ENCODE measurements at places on chromosomes 7 and 10. TPM values are rescaled to one million over a fixed set of nuclear protein-coding genes. Genes with fewer than 3 reads are reported as not detected.
A peak's percentile ranks its signal among the peaks of the same experiment; 100 is the strongest.

NUP42 gene
- total RNA-seq, result 16.3 TPM

ITGB8 gene
- total RNA-seq, result 3.9 TPM

IQUB gene
- total RNA-seq, result not detected

OPN1SW gene
- total RNA-seq, result not detected

C7orf33 gene
- total RNA-seq, result not detected

NUDT13 gene
- 2.4 TPM for total RNA-seq

TSPAN33 gene
- 8.1 TPM for total RNA-seq

SPAM1 gene
- not detected for total RNA-seq

PLEKHS1 gene
- total RNA-seq, result not detected

CDH23 gene
- 26.8 TPM for total RNA-seq

ADAP1 gene
- 21.7 TPM for total RNA-seq

DNA sequence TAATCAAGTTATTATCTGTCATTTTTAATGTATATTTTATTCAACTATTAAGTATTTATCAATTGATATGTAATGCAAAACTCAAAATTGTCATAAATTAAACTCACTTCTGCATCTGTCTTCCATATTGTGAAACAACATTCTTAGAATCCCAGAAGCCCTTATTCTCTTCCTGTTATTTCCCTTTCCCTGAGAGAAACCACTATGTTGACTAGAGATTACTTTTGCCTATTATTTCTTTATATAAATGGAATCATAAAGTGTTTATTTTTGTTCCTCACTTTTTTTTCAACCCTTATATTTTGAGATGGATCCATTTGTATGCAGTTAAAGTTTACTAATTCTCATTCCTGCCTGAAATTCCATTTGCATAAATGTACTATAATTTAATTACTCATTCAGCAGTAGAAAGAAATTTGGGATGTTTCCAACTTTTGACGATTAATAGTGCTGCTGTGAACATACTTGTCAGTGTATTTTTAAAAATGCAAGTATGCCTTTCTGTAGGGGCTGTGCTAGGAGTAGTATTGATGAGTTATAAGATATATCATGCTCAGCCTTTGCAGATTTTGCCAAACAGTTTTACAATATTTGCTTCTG lies 211.2 kb downstream of the SEMA3D start:
- no peak for DNase-seq

DNA sequence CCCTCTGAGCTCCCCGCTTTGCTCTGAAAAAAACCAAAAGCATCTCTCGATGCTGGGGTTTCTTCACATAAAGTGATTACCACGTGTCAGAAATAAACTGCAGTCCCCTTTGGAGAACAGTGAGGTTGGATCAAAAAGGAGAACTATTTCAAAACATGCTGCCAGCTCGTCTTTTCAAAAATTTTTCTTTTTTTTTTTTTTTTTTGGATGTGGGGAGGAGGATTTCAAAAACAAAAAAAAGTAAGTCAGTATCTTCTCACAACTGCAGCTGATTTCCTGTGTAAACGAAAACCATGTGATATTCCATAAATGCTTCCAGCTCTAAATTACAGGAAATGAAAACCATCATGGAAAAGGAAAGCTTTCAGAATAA lies 155.0 kb upstream of the LYZL2 start:
- DNase-seq, result no peak

DNA sequence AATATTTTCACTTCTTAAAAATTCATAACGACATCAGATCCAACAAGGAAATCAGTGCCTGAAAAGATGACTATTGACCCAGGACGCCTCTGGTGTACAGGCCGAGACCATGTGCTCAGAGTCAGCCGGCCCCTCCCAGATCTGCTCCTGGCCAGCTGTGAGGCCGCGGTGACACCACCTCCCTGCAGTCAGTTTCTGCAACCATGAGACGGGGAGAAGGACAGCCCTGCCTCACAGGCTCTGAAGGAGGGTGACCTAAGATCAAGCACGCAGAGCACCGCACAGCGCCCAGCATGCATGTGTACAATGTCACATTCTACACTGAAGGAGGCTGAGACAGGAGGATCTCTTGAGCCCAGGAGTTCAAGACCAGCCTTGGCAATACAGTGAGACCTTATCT lies 2.6 kb upstream of the GPER1 start:
- DNase-seq, result no peak

DNA sequence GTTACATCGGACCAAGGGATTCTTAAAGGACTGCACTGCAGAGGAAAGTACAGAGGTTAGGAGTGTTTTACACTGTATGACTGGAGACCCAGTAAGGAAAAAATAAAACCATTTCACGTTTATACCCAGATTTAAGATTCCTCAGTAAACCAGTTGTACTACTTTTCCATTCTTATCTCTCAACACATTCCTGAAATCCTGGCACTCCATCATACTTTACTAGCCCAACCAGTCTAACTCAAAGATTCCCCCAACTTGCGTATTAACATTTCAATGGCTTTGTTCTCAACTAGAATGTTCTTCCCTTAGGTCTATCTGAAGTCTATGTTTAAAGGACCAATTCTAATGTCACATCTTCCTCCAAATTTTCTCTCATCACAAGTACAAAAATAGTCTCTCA lies 8.0 kb downstream of the CCDC186 start:
- no peak for DNase-seq

DNA sequence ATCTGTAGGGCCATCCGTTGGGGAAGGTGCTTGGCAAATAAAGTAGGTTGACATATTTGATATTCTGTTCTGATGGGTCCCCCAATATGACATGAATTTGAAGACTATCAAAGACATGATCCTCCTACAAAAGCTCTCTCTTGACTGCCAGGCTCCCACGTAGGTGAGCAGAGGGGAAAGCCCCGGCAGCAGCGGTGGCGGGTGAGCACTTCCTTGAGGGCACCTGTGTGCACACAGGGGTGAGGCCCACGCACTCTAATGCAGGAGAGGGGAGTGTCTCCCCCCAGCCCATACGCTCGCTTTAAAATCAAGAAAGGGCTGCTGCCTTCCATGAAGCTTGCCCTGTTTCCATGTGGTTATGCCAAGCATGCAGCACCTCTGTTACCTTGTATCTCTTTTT lies 100.4 kb downstream of the TAX1BP1 start:
- no peak for DNase-seq

- DNase-seq, result no peak
These were observed 4.8 kb upstream of the POLR1F start for GRCh38 chr7:19713676-19714075.

GRCh38 chr7:55588379-55588699 lies 16.0 kb upstream of the VOPP1 start:
- DNase-seq, result no peak

GRCh38 chr10:119517235-119518141 lies 25.0 kb downstream of the RGS10 start:
- no peak for DNase-seq

DNA sequence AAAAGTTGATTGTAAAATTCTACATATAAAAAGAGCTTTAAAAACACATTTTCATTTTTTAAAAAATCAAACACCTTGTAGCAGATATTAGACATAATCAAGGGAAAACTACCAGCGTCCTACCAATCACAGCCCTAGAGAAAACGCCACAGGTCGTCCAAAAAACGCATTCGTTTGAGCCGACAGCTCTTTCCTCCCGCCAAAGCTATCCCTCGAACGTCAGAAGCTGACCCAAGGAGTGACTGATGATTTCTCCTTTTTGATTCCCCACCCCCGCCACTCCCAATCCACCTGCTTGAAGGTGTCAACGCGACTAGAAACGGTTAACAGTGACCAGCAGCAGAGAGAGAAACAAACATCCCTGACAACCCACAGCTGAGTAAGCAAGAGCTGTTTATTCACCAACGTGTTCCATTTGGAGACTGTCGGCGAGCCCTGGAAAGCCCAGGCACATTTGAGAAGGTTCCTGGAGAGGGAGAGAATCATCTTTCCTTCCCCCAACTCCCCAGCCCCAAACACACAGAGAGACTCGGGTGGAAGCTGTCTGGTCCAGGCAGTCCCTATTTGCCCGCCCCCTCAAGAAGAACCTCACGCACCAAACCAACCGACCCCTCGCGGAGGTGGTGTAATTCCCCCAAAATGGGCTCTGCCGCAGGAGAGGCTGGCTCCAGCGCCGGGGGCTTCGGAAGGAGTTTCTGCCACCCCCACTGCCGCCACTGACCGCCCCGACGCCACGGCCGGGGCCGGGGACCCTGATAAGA lies 622 bp downstream of the CPEB3 start:
- DNase-seq, result peak; percentile 27

GRCh38 chr7:146736446-146737190 lies 620.0 kb downstream of the CNTNAP2 start:
- DNase-seq, result no peak

GRCh38 chr7:129797214-129797789 lies 155.5 kb downstream of the UBE2H start:
- DNase-seq, result no peak

- DNase-seq, result no peak
These were observed 116.1 kb downstream of the ARL4A start for GRCh38 chr7:12803542-12803941.

- no peak for DNase-seq
These were observed 71.4 kb downstream of the TCF7L2 start for GRCh38 chr10:113021268-113022040.

DNA sequence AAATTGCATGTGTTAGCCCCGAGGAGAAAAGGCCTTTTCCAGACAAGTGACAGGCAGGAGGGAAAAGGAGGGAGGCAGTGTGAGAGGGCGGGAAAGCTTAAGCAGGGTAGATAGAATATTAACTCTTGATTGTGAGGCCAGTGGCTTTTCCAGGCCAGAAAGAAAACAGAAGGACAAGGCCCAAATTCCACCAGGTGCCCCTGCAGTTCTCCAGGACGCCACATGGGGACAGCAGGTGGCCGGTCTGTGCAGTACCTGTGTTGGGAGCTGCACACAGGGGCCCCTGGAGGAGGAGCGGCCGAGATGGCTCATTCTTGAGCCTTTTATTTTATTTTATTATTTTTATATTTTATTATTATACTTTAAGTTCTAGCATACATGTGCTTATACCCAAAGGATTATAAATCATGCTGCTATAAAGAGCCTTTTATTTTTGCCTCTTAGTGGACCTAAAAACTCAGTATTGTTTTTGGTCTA lies 141.3 kb upstream of the KLF14 start:
- no peak for DNase-seq

- DNase-seq, result no peak
These were observed 74.6 kb upstream of the ATP6V0A4 start for GRCh38 chr7:138872576-138872975.

All from omental fat pad (tissue), 4 donors.